ENCODE measurements at places on chromosomes 7 and 10.

DNA sequence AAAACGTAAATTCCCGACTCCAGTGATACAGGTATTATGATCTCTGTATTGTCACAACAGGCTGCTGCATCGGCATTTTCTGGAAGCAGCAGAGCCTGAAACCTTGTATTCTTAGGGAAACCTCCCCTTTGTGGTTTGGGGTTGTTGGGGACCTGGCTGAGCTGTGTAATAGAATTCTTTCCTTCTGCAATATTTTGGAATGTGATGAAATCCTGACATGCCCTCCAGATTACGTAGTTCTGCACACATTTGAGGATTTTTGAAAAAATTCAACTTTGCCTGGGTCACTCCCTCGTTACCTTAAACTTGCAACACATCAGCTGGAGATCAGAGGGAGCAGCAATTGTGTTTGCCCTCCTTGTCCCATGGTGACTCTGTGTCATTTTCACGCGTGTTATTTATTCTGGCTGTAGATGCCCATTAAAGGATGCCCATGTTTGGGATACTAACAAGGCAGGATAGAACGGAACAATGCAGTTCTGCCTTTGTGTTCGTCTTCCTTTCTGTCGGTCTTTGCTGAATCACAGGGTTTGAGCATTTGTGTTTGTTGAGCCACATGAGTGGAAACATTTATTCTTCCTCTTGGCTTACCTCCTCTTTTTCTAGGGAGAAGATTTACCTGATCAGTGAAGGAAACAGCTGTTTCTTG is 181.7 kb downstream of the TCF7L2 start:
- no peak for DNase-seq

GRCh38 chr7:159197066-159197975 is 52.7 kb upstream of the VIPR2 start:
- DNase-seq, result no peak

DNA sequence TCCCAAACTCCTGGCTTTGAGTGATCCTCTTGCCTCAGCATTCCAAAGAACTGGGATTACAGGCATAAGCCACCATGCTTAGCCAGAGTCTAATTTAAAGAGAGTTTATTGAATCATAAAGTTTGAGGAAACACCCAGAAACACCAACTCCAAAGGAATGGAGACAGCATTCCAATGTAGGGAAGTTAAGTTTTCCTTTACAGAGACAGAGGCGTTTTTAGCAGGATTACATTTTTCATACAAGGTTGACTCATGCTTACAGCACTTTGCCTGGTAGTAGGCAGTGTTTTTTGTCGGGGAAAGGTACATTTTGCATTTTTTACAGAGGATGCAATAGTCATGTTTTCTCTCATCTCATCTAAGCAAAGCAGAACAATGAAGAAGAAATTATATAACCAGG is 18.9 kb upstream of the OPN4 start:
- DNase-seq, result no peak

DNA sequence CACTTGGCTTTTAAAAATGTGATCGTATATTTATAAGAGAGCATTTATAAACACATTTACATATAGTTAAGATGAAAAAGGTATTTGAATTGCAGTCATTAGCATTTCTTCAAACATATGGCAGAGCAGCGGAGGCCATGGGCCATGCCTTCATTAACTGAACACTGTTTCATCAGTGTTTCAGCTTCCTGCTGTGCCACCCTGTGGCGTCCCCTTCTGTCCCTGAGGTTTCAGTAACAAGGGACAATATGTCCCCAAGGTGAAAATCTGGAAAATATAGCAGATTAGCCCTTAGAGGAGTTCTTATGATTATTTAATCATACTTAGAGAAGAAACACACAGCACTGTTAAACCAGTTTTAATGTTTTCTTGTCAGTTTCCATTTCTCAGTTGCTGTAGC is 577.8 kb downstream of the ETV1 start:
- no peak for DNase-seq

GRCh38 chr10:79446758-79447084 is 1.3 kb upstream of the ZCCHC24 start:
- no peak for DNase-seq

GRCh38 chr7:39248692-39249090 is 271.0 kb downstream of the POU6F2 start:
- no peak for DNase-seq

- no peak for DNase-seq
Measured at GRCh38 chr7:24963218-24963617, 16.8 kb downstream of the OSBPL3 start.
